ENCODE measurements at places on chromosomes 12 and 14. TPM values are rescaled to one million over a fixed set of nuclear protein-coding genes. Genes with fewer than 3 reads are reported as not detected.

Gene WSCD2
- total RNA-seq, result not detected

DNA sequence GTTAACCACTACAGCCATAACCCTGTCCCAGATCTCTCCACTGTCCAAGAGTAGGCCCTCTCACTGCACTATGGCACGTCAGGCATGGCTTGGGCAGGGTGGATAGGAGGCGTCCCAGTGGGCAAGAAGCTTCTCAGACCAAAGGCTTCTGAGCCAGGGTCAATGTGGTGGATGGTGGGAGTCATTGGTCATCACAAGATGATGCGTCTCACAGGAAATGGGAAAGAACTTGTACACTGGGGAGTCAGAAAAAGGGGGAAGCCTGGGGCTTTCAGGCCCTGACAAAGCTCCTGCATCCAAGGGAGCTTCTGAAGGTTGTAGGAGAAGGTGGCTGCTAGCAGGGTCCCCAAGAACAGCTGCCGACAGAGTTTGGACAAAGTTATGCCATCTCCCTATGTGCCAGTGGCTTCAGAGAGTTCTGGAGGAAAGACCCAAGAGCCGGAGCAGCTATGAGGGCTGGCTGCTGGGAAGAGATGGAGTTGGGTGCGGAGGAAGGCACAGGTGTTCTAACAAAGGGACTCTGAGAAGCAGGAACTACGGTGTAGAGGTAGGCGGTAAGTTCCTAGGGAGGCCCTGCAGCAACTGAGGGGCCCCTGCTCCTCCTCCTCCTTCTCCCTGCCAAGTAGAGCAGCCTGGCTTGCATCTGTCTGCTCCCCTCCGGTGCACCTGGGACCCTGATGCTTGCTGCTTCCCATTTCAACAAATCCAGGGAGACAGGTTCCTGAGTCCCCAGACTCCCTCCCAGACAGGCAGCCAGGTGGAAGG, 81.1 kb downstream of the ARL6IP4 start:
- no peak for DNase-seq

- DNase-seq, result no peak
Observed at GRCh38 chr12:20695232-20695631, at the start of gene SLCO1C1. TSS of gene SLCO1C1 (plus strand) at chr12:20695332. CDS start at chr12:20699577, 4,245 bp downstream.

GRCh38 chr12:54497883-54498282, 331 bp downstream of the NCKAP1L start:
- DNase-seq, result no peak

GRCh38 chr12:56991319-56992246, 14.8 kb downstream of the ZBTB39 start:
- DNase-seq, result no peak

GRCh38 chr12:27865421-27865820, 85.4 kb upstream of the MANSC4 start:
- DNase-seq, result no peak
